ENCODE measurements at places on chromosomes 7 and 10.

DNA sequence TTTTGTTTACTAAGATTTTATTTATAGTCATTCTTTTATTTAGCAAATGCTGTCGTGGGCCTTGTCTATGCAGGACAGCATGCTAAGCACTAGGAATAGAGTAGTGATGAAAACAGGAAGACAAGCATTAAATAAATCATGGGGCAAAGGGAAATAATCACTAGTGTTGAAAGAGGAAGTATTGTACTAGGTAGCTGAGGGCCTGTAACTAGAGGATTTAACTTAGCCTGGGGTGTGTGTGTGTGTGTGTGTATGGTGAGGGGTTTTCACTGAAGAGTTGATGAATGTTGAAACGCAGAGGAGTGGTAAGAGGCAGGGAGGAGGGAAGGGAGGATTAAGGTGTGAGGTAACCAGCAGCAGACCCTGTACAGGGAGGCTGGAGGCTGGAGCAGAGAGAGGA is 446.4 kb downstream of the SDK1 start:
- no peak for DNase-seq

GRCh38 chr7:105896407-105896911 is 20.1 kb upstream of the ATXN7L1 start:
- DNase-seq = no peak

- DNase-seq = no peak
Measured at GRCh38 chr7:87445897-87446296, 29.6 kb downstream of the ABCB4 start.

DNA sequence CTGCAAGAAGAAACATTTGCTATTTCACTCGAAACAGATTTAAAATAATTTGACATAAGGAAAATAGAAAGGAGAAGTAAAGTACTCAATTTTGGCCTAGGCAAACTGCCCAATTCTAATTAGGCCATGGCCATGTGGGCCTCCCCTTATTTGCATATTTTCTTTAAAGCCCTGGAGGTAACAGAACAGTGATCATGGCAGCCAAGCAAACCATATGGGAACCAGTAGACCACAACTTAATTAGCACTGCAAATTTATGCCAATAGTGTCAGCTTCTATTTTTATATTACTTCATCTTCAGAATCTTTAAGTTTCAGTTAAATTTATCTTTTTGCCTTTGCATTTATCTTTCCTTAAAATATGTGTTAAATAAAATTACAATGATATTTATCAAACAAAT is 63.3 kb upstream of the THSD7A start:
- no peak for DNase-seq

DNA sequence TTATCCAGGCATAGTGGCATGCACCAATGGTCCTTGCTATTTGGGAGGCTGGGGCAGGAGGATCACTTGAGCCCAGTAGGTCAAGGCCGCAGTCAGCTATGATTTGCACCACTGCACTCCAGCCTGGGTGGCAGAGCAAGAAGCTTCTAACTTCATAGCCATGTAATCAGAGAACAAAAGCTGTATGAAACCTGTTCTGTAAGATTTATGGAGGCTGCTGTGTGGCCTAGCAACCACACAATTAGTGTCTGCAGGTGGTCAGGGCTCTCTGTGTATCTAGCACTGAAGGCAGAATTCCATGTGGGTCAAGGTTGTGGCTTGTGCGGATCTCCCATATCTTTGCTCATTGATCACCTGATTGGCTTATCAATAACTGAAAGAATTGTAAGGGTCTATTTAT is 221.5 kb upstream of the FOXK1 start:
- no peak for DNase-seq

GRCh38 chr10:111297351-111297848 is 220.6 kb downstream of the ADRA2A start:
- DNase-seq = no peak

GRCh38 chr7:28442540-28443420 is 30.5 kb downstream of the CREB5 start:
- DNase-seq = no peak

- DNase-seq = no peak
Measured at GRCh38 chr7:152414779-152415178, 21.0 kb downstream of the KMT2C start.

- no peak for DNase-seq
Measured at GRCh38 chr7:112581529-112581928, 100.7 kb downstream of the LSMEM1 start.

GRCh38 chr10:125203186-125203800 is 42.9 kb upstream of the CTBP2 start:
- DNase-seq = no peak

GRCh38 chr10:114661212-114661880 is 3.3 kb upstream of the ABLIM1 start:
- no peak for DNase-seq

DNA sequence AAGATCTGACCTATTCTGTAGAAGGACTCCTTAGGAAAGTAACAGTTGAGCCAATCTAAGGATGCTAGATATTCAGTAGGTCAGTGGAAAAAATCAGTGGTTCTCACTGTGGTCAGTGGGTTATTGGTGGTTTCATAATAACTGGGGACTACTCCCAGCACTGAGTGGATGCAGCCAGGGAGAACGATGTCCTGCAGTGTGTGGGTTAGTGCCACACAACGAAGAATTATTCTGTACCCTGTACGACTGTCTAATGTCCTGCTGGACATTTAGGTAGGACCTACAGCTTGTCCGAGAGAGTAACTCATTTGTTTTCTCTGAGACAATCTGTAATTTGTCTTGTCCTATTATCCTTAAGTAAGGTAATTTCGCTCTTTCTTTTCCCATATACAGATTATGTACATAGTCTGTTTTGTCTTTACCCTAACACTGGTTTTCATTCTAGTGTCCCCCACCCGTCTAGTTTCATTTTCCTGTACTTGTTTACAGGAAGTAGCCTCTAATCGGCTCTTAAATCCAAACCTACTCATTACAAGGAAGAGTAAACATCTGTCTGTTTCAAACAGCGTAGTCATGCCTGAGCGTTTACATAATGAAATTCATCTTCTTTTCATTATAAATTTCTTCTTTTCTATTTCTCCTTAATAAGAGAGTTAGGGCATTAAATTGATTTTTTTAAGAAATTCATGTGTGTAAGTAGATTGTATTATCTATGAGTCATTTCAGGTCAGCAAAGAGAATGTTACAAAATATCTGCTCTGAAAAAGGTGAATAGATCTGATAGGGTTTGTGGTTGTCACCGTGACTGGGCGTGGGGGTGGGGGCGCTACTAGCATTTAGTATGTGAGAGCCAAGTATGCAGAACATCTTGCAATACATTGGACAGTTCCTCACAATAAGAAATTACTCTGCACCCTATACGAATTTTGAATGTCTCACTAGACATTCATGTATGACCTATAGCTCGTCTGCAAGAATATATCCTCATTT is 8.3 kb upstream of the ZC3HAV1L start:
- DNase-seq = no peak

DNA sequence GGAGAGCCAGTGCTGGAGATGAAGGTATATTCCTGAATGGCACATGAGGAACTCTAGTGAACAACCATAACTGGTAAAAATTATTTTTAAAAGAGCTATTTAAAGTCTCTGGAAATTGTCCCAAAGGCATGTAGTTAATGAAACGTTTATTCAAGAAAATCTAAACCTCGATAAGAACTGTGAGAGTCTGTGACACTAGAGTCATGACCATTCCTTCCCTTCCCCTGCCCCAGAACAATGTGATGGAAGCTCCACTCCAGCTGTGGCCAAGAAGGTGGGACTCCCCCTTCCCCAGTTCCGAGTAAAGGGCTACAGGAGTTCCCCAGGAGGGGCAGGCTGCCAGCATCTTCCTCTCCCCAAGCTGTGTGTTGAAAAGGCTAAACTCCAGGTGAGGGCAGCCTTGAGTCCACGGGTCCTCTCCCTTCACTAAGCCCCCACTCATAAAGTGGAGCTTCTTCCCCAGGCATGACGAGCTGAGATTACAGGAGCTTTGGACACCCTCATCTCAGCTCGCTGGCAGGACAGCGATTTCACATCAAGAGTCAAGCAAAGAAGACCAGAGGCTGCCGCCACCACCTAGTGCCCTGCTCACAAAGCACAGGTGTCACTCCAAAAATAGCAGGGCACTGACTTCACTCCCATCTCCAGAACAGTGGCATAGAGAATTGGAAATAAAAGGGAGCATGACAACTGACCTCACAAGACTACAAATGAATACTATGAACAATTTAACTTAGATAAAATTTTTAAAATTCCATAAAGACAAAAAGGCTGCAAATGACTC is 68.5 kb downstream of the NHLRC2 start:
- no peak for DNase-seq

- no peak for DNase-seq
Measured at GRCh38 chr10:89888321-89889070, 187.1 kb downstream of the KIF20B start.

DNA sequence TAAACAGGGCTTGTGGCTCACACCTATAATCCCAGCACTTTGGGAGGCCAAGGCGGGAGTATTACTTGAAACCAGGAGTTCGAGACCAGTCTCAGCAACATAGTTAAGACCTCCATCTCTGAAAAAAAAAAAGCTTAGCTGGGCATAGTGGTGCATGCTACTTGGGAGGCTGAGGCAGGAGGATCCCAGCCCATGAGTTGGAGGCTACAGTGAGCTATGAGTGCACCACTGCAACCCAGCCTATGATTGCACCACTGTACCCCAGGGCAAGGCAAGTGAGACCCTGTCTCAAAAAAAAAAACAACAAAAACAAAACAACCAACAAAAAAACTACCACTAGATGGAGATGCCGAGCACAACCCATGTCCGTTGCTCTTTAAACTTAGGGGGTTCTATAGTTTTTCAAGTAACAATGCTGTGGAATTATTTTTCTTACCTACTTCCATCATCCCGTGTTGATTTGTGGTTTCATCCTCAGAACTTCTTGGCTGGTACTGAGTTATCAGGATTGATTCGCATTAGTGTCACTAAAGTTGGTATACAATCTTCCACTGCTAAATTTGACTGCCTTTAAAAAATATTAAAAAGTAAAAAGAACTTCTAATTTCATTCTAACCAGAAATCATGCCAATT is 12.2 kb upstream of the REPIN1 start:
- DNase-seq = no peak

DNA sequence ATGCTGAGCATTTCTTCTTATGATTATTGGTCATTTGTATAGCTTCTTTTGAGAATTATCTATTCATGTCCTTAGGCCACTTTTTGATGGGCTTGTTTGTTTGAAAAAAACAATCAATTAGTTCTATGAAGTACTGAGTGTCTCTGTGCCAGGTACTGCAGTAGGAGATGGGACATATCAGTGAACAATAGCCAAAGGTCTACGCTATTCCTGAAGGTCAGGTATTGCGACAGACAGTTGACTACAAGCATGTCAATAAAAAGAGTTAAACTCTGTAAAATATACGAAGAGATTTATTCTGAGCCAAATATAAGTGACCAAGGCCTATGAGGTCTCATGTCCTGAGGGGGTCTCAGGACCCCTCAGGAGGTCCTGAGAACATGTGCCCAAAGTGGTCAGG is 122.1 kb upstream of the NFE2L3 start:
- no peak for DNase-seq

GRCh38 chr10:73780966-73781365 is 882 bp upstream of the CHCHD1 start:
- no peak for DNase-seq

- DNase-seq = no peak
Measured at GRCh38 chr7:134782121-134782623, 2.7 kb downstream of the CALD1 start.

DNA sequence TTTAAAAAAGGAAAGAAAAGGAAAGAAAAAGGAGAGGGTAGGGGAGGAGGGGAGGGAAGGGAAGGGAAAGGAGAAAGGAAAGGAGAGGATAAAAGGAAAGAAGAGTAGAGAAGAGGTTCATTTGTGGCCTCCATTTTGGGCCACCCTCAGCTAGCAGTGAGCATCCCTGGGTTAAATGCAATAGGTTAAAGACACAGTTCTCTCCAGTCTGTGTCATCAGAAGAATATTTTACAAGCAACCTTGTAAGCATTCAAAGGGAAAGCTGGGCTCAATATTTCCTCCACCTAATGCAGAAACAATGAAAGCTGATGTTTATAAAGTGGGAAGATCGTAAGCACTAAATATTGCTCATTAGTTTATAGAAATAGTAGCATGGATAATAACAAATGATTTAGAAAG is 219.1 kb upstream of the PITRM1 start:
- peak; percentile 18 for DNase-seq

DNA sequence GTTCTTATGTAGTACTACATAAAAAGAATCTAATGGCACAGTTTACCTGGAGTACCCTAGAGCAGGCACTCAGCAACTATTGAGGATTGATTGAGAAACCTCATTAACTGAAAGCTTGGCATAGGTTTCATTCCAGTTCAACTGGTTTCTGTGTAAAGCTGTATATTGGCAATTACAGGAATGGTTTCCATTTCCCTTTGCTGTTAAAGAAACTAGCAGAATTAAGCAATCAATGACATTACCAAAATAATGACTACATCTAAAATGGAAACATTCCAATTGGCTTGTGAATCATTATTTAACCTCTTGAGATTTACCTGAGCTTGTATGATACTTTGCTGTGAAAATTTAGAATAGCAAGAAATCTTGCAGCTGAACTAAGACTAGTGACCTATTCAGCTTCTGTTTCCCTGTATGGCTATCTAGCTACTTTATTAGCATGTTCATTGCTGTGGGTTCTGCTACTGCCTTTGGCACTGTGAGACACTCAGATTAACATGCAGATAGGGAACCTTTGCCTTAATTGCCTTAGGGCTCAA is 33.5 kb upstream of the CADPS2 start:
- no peak for DNase-seq

DNA sequence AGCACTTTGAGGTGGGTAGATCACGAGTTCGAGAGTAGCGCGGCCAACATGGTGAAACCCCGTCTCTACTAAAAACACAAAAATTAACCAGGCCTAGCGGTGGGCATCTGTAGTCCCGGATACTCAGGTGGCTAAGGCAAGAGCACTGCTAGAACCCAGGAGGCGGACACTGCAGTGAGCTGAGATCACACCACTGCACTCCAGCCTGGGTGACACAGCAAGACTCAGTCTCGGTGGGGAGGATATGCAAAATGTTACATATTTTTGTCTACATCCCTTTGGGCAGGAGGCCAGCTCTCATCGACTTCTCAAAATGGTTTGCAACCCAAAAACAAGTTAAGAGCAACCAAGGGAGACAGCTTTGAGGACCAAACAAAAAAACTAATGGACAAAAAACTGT is 8.2 kb downstream of the ATE1 start:
- DNase-seq = no peak

GRCh38 chr7:30473903-30474302 is 4.7 kb downstream of the NOD1 start:
- no peak for DNase-seq

DNA sequence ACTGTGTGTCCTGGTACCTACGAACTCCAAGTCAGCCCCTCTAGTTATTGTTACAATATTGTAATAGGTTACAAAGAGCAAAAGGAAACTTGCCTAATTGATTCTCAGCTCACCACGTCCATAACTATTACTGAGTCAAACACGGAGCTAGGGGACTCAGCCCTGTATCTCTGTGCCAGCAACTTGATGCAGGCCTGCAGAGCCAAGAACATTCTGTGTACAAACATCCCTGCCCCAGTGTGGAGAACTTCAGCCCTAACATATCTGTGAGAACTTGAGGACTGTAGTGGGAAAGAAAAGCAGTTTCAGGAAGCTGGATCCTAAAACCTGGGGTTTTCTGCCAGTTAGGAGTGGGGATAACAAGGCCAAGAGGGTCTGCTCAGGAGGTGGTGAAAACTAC is 114.9 kb upstream of the PRSS58 start:
- no peak for DNase-seq

GRCh38 chr10:23345861-23346260 is 1.3 kb upstream of the C10orf67 start:
- DNase-seq = peak; percentile 87

- DNase-seq = no peak
Measured at GRCh38 chr10:20596065-20596755, 300.9 kb downstream of the NEBL start.

- no peak for DNase-seq
Measured at GRCh38 chr10:106820579-106820978, 343.9 kb downstream of the SORCS1 start.

- DNase-seq = no peak
Measured at GRCh38 chr10:5106553-5106952, 12.3 kb downstream of the AKR1C3 start.
